Hematopoietic multipotent progenitor cell (in vitro differentiated cells): ENCODE measurements at places on chromosomes 5 and 9. TPM values are rescaled to one million over a fixed set of nuclear protein-coding genes. Genes with fewer than 3 reads are reported as not detected.

GRCh38 chr5:89546657-89547056 lies 663.7 kb upstream of the MEF2C start:
- DNase-seq: no peak

DNA sequence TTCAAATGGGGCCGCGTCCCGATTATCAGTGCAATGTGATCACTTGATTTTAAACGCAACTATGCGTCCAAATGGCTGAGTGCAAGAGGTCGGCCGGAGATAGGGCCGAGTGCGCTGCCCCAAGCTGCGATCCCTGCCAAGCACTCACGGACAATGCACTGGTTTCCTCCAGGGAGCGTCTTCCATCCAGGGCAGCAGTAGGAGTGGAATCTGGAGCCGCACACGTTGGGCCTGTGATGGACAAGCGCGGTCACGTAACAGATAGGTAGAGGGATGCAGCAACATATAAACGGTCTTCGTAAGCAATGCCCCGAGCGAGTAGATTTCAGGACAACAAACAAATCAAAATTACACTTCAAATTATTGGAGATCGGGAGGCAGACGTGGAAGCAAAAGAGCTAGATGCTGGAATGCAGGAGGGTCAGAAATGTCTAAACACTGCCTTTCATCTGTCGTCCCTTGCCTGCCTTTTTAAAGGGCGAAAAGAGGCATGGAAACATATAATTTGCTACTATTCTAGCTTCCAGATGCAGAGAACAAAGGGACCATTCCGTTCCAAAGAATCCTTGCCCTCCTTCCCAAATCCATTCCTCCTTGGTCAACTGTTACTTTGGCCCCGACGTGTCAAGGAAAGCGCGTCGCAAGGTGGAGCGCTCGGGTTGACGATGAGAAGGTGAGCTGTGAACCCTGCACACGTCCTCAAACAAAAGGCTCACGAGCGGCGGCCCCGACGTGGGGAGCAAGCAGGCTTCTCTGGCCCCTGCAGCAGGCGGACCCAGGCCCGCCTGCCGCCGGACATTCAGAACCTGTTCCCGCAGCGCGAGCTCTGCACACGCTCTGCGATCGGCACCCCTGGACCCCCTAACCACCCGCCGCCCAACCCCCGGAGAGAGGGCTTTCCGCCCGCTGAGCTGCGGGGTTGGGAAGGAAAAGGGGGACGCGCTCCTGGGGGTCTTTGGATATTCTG lies 1.5 kb downstream of the FBN2 start:
- no peak for DNase-seq

DNA sequence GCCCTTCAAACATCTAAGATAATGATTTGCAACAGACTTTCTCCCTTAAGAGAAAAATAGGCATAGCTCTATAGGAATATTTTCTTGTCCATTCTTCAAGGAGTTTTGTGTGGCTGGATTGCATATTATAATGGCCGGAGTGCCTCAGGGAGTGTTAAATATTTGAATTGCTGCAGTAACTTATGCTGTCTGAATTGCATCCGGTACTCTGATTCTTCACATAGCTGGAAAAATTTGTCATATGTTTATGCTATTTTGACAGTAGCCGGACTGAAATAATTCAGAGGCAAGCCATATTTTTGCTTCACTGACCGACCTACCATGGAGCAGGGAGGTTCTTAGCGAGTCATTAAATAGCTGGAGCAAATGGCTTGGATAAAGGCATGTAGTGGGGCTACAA lies 621.0 kb downstream of the ACTL7B start:
- DNase-seq: no peak

DNA sequence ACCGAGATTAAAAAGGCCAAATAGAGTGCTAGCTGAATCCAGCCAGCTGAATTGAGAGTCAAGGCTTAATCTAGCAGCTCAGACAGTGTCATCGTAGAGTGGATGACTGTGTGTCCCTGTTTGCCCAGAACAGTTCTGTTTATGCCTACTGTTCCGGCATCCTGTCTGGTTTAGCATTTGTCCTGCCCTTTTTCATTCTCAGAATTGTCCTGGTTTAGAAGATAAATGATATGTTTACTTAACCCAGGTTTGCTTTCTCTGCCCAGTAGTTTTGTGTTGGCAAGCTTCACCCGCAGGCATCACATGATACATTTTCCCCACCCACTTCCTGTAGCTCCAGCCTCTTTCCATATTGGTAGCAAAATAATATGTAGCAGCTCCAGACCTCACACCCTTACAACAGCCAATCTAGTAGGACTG lies 41.3 kb upstream of the ZSWIM6 start:
- no peak for DNase-seq

DNA sequence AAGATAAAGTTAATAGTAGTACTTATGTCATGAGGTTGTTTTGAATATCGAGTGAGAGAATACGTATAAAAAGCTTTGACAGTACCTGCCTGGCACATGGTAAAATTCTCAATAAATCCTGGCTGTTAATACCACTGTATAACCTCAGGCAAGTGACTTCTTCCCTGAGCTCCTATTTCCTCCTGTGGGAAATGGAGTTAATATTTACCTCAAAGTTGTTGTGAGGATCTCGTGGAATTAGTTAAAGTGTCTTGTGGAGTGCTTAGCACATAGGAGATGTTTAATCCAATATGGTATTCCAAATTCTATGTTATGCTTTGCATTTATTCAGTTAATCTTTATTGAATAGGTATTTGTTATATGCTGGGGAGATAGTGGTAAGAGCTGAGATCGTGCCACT lies 18.5 kb downstream of the FOCAD start:
- no peak for DNase-seq

GRCh38 chr5:131607418-131607817 lies 27.6 kb downstream of the RAPGEF6 start:
- DNase-seq: no peak

DNA sequence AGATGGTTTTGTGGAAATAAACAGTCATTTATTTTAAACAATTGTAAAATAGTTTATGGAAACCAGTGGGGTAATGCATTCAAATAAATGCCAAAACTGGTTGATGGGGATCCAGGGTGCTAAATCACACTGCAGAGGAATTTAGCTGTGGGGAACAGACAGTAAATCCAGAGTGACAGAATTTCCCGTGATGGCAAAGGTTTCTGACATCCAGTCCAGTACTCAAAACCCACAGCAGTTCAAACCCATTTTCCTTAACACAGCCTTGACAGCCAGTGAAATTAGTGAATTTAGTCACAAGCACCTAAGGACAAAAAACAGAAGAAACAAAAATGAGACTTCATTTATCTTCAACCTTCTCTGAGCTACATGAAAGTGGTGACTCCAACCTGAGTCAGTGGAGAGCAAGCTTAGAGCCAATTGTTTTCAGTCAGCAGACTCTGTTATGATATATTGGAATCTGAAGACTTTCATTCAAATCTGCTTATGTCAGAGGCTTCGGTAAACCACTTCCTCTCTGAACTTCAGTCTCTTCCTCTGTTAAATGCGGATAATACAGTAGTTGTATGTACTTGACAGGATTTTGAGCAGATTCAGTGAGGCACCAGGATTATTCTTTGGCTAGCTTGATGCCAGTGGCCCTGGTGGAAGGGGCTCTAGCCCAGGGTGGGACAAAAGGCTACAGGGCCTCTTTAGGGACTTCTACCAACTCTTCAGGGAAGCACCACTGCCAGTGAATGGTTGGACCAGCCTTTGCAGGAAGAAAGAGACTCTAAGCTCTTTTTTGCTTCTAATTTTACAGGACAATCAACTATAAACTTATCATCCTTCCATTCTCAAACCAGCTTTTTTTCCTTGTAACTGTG lies 185.3 kb downstream of the MAPKAP1 start:
- DNase-seq: peak; percentile 5

DNA sequence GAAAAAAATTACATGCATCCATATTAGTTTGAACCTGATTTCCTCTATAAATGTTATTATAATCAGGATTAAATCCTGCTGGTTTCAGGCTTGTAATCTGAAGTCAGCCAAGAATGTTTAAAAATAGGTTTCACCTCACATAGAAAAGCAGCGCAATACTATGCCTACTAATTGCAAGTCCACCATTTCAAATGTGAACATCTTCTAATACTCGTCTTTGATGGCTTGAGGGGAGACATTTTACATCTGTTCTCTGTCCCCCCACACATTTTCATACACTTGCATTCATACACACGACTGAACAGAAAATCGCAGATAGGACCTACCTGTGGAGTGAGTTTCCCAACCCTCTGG lies 41.8 kb downstream of the FREM1 start:
- DNase-seq: no peak

GRCh38 chr9:74499111-74499601 lies 2.0 kb downstream of the RORB start:
- DNase-seq: no peak

GRCh38 chr5:132998556-132998955 lies 27.8 kb downstream of the ZCCHC10 start:
- no peak for DNase-seq

GRCh38 chr5:148884339-148885020 lies 58.1 kb downstream of the ADRB2 start:
- no peak for DNase-seq

- no peak for DNase-seq
Observed at GRCh38 chr5:8905021-8905420, 640.9 kb downstream of the SEMA5A start.

DNA sequence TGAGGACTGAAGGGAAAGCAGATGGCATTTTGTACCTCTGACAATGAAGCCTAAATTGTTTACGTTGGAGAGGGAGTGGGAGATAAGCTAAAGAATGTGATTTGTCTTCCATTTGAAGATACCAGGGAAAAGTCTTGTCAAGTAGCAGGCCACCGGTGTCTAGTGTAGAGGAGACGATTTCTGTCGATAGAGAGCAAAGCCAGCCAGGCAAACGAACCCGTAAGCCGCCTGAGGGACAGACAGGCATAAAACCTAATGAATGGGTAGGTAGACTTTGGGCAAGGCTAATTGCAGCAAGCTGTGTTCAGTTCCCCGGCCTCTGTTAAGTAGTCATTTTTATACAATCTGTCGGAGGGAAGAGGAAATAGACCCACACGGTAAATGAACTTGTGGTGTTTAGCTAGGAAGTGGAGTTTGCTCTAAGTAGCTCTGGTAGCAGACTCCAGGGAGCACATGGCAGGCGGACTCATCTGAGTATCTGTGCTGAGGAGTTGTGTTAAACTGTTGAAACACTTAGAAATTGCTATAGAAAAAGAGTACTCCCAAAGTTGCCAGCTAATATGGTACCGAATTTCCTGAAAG lies 28.8 kb downstream of the SMARCA2 start:
- DNase-seq: no peak

DNA sequence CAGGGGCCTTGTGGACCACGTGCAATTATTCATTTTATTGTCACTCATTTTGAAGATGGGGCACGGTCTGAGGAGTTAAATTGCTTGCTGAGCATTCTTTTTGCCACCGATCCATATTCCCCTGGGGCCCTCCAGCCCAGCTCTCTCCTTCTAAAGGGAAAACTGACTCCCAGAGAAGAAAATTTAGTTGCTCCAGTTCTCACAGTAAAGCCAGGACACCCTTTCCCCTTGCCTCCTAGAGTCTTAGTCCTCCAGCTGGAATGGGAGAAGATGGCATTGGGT lies 1.0 kb upstream of the PANK3 start:
- no peak for DNase-seq

GRCh38 chr5:169719360-169720314 lies 82.6 kb downstream of the DOCK2 start:
- DNase-seq: no peak

- no peak for DNase-seq
Observed at GRCh38 chr9:108696156-108696555, 159.6 kb downstream of the ACTL7B start.

- DNase-seq: no peak
Observed at GRCh38 chr9:125131778-125132177, 11.6 kb downstream of the SCAI start.

- no peak for DNase-seq
Observed at GRCh38 chr5:42321785-42322184, 101.5 kb upstream of the GHR start.

GRCh38 chr9:134291452-134291881 lies 34.8 kb upstream of the RXRA start:
- DNase-seq: no peak

- peak; percentile 12 for DNase-seq
Observed at GRCh38 chr5:65722575-65723403, 784 bp downstream of the NLN start.

- DNase-seq: no peak
Observed at GRCh38 chr5:173395257-173395932, 67.2 kb upstream of the STC2 start.

DNA sequence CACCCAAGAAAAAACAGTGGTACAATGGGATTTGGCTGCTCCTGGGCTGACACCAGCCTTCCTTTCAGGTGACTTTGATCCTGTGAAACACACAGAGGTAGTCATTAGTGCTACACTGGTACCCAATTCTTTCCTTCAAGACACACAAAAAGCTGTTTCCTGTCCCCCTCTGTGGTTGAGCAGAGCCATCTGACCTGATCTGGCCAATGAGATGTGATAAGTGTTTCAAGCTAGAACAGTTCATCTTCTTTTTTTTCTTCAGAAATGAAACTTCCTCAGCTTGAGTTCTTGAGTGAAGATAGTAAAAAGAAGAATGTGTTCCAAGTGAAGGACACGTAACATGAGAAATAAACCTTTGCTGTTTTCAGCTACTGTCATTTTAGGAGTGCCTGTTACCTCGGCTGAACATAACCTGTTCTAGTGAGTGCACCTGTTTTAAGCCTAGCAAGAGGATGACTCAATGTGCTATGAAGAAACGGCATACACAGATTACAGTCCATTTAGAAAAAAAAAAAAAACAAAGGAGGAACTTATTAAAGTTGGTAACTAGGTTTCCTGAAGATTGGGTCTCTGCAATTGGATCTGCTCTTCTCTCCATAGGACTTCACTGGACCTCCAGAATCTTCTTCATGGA lies 287.8 kb downstream of the GAS1 start:
- DNase-seq: no peak

GRCh38 chr5:143213851-143214363 lies 189.6 kb downstream of the NR3C1 start:
- DNase-seq: no peak

- no peak for DNase-seq
Observed at GRCh38 chr5:150235500-150235854, 45.6 kb downstream of the SLC6A7 start.

- no peak for DNase-seq
Observed at GRCh38 chr5:10502130-10502529, 60.5 kb downstream of the ROPN1L start.

GRCh38 chr5:73104326-73104725 lies 16.0 kb upstream of the TMEM171 start:
- DNase-seq: no peak

- no peak for DNase-seq
Observed at GRCh38 chr5:106167766-106168165, 1503.0 kb downstream of the EFNA5 start.

- no peak for DNase-seq
Observed at GRCh38 chr9:83569326-83569725, 31.1 kb upstream of the FRMD3 start.

GRCh38 chr5:7927466-7928375 lies 58.8 kb downstream of the MTRR start:
- DNase-seq: no peak

The SARDH gene
- total RNA-seq: 10.5 TPM

The ASPN gene
- total RNA-seq: not detected

The FSD1L gene
- total RNA-seq: 1.6 TPM

The TAF11L10 gene
- total RNA-seq: not detected

The AFAP1L1 gene
- 1.9 TPM for total RNA-seq

The TMEM8B gene
- 1.1 TPM for total RNA-seq

The DMRTA1 gene
- under 0.01 TPM for total RNA-seq

The RORB gene
- total RNA-seq: under 0.01 TPM

The FAM151B gene
- total RNA-seq: 0.81 TPM

The PSAT1 gene
- 0.27 TPM for total RNA-seq

The CSF1R gene
- total RNA-seq: 3.2 TPM

The SLC34A1 gene
- total RNA-seq: under 0.01 TPM

The OR13J1 gene
- total RNA-seq: not detected

The GPR151 gene
- total RNA-seq: not detected

The SGCD gene
- under 0.01 TPM for total RNA-seq

The ATG10 gene
- 8.6 TPM for total RNA-seq

The DDX4 gene
- not detected for total RNA-seq

The RAD50 gene
- 9.7 TPM for total RNA-seq
